Activated CD4-positive, alpha-beta T cell treated with anti-CD3 and anti-CD28 coated beads, Interleukin-2, amount 10 ng/mL, durations not matched to agents 24 days and 14 days (primary cell): ENCODE measurements at places on chromosomes 7 and 10. TPM values are rescaled to one million over a fixed set of nuclear protein-coding genes. Genes with fewer than 3 reads are reported as not detected.
A peak's percentile ranks its signal among the peaks of the same experiment; 100 is the strongest.

The GBX1 gene
- total RNA-seq, result not detected in 2 replicates

DNA sequence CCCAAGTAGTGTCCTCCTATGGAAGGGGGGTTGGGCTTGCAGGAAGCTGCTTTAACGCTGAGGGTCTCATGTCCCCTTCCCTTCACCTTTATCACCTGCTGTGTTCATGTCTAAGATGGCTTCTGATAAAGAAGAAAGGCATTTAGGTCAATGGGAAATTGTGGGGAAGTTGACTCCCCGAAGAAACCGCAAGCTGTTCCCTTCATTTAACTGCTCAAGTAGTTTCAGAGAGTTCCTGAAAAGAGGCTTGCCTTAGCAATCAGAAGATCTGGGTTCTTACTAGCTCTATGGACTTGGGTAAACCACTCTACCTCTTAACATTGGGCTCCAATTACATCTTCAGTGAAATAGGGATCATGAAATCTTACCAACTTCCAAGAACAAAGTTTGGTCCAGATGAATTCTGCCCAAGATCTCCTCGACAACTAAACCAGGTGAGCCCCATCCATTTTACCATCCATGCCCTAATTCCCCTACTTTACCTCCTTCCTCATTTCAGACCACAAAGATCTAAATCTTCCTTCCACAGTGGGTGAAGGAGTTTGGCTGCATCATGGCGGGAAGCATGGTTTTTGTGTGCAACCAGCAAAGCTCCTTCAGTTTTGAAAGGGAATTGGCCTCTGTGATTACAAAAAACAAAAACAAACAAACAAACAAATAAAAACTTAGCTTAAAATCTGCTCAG, 30.4 kb upstream of the UCN3 start:
- DNase-seq, result no peak

The ASAH2B gene
- 2.7 and 4.5 TPM in 2 replicates for total RNA-seq

GRCh38 chr10:98623176-98623575, 176.4 kb upstream of the HPS1 start:
- no peak for DNase-seq

DNA sequence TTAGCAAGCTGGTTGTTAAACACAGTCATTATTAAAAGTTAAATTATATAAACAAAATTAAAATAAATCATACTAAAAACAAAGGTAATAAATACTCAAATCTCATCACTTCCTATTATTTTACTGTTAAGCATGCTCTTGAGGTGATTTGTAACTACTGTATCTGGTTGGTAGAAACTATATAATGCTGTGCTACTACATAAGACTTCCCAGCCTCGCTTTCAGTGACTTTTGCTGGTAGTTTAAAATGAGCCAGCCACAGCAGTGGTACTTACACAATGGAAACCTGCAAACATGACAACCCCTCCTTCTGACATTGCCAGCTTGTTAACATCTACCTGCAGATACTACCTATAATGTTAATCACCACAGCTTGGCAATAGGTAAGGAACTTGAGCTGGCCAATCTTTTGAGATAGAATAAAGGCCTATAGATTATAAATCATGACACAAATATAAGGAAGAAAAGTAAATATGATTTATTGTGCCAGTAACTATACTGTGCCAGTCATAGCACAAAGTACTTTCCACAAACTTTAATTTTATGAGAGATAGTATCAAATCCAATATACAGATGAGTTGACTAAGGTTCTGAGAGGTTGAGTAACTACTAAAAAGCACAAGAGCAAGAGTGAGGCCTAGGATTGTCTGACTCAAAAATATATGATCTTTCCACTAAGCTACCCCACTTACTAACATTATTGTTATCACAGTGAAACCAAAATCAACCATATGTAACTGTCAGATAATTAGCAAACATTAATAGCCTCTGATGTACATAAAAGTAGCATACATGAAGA, 181.1 kb upstream of the ASAH2 start:
- DNase-seq, result peak; percentile 4

- no peak for DNase-seq
Observed at GRCh38 chr7:138208864-138209263, 132.6 kb downstream of the AKR1D1 start.

- DNase-seq, result no peak
Observed at GRCh38 chr7:68222311-68222710, 1225.7 kb downstream of the TYW1 start.

The C7orf57 gene
- total RNA-seq, result 0.14 TPM in 2 replicates

The RARRES2 gene
- not detected in 2 replicates for total RNA-seq

GRCh38 chr10:100730725-100731406, 14.5 kb upstream of the PAX2 start:
- peak; percentile 73 for DNase-seq

- DNase-seq, result no peak
Observed at GRCh38 chr7:66697449-66698438, 42.8 kb upstream of the RABGEF1 start.

The TRIL gene
- total RNA-seq, result 0.12 and 0.16 TPM in 2 replicates
